ENCODE measurements at places on chromosomes 3 and 15.
A peak's percentile ranks its signal among the peaks of the same experiment; 100 is the strongest.

DNA sequence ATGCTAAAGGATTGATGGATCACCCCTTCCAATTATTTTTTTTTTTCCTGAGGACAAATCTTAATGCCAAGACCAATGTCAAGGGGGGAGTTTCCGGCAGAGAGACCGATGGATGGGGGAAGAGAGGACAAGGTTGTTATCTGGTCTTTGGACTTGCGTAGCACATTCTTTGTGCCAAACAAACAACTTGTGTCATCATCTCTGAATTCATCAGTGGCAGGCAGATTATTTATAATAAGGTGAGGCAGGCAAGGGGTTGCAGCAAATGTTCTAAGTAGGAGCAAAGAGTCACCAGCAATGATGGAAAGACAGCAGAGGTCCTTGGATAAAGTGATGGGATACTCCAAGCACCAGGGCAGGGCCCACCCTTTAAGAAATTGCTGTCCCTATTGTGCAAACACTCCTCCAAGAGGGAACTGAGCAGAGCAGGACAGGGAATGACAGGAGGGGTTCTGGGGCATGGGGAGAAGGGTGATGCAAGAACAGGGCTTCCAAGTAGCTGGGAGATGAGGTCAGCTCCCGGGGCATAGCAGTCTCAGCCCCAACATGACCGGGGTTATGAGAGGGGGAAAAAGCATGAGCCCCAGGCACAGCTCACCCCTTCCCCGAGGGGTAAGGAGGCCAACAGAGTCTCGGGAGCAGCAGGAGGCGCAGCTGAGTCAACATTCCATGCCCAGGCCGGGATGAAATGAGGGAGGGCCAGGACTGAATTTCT is 57.4 kb downstream of the ANXA2 start:
- no peak for DNase-seq

GRCh38 chr3:14397531-14397930 is 4.9 kb upstream of the SLC6A6 start:
- peak; percentile 91 for DNase-seq

GRCh38 chr15:93035953-93036810 is 52.8 kb downstream of the RGMA start:
- peak; percentile 49 for DNase-seq

DNA sequence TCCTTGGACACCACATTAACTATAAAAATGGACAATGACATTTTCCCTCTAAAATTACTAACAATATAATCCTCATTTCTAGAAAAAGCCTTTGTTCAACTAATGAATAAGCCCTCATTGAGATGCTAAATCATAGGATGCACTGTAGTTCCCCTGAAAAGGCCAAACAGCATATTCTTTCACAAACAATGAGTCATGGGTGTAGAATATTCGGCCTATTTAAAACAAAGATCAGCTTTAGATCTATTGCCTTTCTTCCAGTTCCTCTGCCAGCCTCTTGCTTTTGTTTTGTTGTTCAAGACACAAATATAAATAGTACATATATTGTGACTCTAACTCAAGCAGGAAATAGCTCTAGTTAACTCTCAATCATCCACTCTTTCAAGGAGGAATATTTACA is 82.5 kb downstream of the ADAM10 start:
- no peak for DNase-seq

GRCh38 chr3:46672349-46672695 is 21.2 kb downstream of the ALS2CL start:
- DNase-seq, result no peak

DNA sequence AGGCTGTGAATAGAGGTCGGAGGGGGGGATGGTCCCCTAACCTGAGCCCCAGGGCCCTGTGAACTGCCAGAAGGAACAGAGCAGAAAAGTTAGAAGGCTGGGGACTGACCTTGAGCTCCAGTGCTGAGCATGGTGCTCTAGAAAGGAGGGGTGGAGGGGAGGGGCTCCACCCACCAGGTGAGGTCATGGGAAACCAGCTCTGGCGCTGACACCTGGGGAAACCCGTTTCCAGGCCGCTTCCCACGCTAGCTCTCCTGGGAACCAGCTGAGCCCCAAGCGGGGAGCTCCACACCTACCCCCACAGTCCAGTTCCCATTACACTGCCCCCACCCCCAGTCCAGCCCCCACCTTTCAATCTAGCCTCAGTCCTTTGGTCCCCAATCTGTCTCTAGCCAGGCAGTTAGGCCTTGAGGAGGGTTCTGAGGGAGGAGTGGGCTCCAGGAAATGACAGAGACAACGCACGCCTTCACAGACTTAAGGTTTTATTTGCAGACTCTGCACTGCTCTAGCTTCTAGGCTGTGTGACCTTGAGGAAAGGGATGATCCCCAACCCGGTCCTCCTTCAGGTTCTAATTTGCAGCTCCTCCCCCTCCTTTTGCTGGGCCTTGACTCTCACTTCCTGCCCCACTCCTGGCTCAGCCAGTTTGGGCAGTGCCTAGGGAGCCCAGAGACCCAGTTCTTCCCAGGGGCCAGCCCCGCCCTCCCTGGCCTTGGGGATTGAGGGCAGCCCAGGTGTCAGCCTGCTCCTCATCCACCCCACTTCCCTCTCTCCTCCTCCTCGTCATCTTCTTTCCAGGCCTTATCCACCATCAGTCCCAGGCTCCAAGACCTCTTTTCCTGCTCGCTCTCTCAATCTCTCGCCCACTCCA is 2.1 kb downstream of the RHOV start:
- DNase-seq, result no peak

GRCh38 chr3:111831840-111832239 is 27.2 kb upstream of the PHLDB2 start:
- no peak for DNase-seq

DNA sequence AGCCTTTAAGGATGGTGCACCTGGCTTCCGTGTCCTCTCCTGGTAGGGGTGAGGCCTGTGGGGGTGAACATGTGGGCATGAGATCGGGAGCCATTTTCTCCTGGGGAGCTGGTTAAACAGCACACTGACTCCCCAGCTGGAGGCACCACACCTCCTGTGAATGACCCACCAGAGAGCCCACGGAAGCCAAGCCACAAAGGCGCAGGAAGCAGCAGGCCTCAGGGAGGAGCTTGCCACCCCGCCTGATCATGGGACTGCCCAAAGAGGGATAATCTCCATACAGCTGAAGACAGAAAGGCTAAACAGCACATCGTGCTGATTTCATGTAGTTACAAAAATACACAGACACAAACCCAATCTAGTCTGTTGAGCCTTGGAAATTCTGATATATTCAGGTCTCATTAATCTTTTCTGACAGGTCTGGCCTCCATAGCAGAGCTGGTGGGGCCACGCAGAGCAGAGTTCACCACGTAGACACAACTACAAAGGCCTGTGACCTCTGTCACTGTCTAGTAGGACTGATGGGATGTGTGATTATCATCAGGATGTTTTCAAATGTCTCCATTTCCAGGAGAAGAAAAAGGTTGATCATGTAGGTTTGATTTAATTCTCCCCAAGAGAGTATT is 75.2 kb downstream of the DUT start:
- DNase-seq, result no peak

DNA sequence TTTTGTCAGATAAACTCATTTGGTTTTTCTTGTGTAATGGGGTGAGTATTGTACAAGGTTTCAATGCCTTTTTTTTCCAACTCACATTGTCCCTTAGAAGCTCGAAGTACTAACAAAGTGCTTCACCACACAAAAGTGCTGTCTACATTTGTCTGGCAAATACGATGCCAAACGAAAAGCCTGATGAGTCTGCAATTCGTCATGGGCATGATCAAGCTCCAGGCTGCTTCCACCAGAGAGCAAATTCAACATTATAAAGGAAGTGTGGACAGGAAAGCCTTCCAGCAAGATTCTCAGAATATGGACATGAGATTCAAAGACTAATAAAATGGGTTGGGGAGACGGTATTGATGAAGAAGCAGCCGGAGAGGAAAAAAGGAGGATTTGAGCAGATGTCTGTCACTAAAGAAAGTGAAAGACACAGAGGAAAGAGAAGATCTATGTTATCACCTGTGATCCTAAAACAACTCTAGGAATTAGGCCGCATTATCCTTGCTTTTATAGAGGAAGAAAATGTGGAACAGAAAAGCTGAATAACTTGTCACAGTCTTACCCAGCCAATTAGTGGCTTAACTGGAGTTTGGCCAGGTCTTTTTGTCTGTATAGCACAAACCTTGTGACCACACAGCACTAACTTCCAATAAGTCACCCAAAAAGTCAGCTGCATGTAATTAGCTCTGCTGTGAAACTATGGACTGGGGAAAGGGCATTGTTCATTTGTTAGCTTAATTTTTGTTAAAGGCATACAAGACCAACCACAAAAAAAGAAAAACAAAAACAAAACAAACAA is 494.8 kb downstream of the FHIT start:
- DNase-seq, result no peak

DNA sequence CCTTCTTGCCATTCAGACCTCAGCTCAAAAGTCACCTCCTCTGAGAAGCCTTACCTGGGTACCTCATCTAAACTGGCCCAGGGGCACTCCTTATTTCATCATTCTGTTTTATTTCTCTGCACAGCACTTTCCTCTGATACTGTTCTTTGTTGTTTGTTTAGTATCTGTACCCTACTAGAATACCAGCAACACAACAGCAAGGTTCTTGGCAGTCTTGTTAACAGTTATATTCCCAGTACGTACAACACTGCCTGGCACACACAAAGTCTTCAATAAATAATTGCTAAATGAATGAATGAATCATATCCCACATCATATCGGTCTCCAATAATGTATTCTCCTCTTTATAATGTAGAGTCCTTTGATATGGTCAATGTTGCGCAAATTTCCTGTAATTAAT is 188.1 kb downstream of the FOXP1 start:
- no peak for DNase-seq

GRCh38 chr3:42369304-42369703 is 41.1 kb downstream of the LYZL4 start:
- DNase-seq, result no peak

GRCh38 chr3:154151969-154152368 is 30.8 kb downstream of the ARHGEF26 start:
- DNase-seq, result no peak

DNA sequence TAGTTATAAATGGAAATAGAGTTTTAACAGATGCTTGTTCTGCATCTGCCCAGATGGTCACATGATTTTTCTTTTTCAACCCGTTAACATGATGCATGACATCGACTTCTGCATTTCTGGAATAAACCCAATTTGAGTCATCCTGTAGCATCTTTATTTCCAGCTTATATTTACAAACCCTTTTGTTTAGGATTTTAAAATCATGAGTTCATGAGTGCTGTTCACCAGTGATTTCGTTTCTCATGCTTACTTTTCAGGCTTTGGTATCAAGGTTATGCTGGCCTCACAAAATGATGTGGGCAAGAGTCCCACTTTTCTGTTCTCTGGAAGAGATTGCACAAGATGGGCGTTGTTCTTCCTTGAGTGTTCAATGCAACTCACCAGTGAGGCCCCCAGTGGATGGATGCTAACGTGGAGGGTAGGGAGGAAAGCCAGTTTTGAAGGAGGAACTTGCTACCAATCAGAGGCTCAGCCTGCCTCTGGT is 5.2 kb downstream of the HRH1 start:
- DNase-seq, result peak; percentile 18

GRCh38 chr15:74211656-74212055 is 9.1 kb upstream of the STRA6 start:
- no peak for DNase-seq

DNA sequence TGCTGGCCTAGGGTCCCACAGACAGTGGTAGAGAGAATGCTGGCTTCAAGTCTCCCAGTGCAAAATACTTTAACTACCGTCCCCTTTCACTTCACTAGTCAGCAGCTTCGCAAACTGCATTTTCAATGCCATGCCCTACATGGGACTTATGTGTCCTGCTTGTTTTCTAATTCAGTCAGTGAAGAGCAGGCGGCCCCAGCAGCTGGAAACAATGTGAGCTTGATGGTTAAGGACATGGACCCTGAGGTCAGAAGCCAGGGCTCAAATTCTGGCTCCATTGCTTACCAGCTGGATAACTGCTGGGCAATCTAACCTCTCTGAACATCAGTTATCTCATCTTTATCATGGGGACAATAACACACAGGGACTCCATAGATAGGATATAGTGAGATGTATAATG is 58.4 kb downstream of the SLC12A8 start:
- no peak for DNase-seq

- DNase-seq, result no peak
Observed at GRCh38 chr3:197011780-197012539, 17.7 kb downstream of the MELTF start.

GRCh38 chr3:194745422-194746184 is 59.9 kb downstream of the FAM43A start:
- DNase-seq, result peak; percentile 65

DNA sequence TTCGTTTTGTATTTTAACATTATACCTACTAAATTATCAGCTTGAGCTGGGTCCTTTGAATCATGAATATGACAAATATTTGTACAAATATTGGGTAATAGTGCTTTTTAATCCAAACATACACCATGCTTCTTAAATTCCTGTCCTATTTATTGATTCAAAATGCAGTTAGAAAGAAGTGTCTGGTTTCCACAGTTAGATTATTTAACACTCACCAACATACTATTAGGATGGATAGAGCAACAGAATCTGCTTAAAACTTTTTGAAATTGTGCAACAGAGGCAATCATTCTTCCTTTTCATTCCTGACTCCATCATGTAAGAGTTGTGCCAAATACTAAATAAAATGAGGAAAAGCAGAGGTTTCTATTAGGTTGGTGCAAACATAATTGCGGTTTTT is 281.2 kb downstream of the LSAMP start:
- DNase-seq, result no peak

DNA sequence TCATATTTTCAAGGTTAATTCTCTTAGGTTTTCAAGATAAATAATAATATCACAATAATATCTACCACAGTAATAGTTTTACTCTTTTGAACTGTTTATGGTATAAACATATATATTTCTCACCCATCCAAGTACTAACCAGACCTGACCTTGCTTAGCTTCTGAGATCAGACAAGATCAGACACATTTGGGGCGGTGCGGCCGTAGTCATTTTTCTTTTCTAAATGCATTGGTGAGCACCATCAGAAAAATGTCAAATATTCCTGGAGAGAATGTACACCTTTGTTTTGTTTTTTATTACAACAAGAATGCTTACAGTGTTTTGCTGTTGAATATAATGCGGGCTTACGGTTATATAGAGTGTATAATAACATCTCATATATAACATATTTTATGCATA is 267.8 kb downstream of the ADAMTS17 start:
- DNase-seq, result no peak

DNA sequence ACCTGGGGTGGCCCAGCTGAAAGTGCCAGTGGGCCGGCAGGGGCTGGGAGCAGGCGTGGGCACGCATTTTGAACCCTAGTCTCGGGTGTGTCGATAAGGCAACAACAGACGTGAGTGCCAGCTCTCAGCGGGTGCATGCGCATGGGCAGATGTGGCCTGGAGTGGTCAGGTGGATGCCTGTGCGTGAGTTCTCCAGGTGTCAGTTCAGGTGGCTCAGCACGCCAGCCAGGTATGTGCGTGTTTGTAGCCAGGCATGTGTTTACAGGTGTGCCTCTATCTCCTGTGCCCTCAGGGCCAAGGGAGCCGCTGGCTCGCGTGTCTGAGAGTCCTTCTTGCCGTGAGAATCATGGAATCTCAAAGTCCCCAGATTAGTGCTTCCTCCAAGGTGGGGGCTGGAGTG is 14.8 kb downstream of the CYP1A2 start:
- DNase-seq, result no peak

GRCh38 chr15:72227720-72228119 is 3.3 kb downstream of the PKM start:
- peak; percentile 94 for DNase-seq

Data from AML-193 (cell line).